ENCODE measurements at places on chromosomes 11 and 22.
A peak's percentile ranks its signal among the peaks of the same experiment; 100 is the strongest.

- DNase-seq: no peak
Measured at GRCh38 chr22:23875801-23876200, 18.1 kb downstream of the SLC2A11 start.

GRCh38 chr22:33737662-33738061 is 182.6 kb downstream of the LARGE1 start:
- DNase-seq: no peak

- no peak for DNase-seq
Measured at GRCh38 chr11:1397146-1397861, 7.6 kb downstream of the BRSK2 start.

DNA sequence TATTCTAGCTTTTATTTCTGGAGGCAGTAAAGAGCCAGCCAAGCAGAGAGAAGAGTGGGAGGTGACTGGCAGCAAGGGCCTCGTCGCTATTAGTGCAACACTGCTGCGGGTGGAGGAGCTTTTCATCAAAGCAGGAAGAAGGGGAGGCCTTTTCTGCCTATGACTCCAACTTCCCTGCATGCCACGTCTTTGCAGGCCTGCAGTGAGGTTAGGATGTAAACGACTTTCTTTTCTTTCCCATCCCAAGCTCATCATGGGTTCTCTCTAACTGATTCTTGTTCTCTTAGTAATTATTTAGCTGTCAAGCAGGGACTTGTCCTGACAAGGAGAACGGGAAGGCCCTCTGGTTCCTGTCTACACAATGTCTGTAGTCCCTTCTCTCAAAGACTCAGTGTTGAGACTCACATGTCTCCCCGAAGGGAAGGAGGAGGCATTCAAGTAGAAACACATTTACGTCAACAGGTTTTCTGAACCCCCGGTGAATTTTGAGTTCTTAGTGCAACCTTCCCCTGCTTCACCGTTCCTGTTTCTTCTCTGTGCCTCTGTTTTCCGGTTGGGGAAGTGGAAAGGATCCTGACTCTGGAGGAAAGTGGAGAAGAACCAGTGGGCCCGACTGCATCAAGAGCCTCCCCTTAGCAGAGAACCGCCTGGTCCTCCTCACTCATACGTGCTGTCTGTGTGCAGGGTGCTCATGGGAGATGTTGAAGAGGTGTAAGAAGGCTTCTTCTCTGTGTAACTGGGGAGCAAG is 56.9 kb downstream of the PACS1 start:
- peak; percentile 50 for DNase-seq

DNA sequence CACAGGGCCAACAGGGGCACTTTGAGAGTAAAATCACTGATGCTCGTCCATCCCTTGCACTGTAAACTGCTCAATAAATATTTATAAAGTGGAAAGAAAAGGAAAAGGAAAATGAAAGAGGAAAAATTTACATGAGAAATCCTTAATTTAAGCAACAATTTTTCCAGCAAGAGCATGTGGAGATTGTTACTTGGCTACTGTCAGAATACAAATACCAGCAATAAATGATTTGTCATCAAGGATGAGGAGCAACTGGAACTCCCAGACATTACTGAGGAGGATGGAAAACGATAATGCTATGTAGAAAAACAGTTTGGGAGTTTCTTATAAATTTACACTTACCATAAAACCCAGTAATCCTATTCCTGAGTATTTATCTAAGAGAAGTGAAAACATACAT is 123.0 kb downstream of the SGSM3 start:
- DNase-seq: no peak

- DNase-seq: no peak
Measured at GRCh38 chr11:63686926-63687325, 5.6 kb downstream of the RTN3 start.

GRCh38 chr22:29071261-29072045 is 1.4 kb upstream of the KREMEN1 start:
- DNase-seq: peak; percentile 72

DNA sequence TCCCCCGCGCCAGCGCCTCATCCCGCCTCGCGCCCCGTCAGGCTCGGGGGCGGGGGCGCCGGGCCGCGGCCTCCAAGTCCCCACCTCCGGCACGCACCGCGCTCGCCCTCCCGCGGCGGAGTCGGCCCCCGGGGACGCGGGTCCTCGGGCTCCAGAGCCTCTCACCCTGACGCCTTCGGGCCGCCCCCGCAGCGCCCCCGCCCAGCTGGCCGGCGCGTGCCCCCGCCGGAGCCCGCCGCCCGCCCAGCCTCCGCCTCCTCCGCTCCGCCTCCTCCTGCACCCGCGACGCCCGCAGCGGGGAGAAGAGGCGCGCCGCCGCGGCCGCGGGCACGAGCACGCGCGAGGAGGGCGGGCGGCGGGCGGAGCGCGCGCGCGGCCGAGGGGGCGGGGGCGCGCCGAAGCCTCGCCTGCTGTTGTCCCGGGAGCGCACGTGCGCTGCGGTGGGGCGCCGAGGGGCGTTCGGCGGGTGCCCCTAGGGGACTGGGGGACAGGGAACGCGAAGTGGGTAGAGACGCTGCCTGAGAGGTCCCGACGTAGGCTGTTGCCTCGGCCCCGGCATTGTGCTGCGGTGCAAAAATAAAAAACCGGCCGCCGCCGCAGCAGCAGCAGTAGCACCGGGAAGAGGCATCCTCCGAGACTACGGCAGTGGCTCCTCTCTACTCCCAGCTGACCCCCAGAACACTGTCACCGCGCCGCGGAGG is 87.4 kb upstream of the ARHGAP32 start:
- peak; percentile 86 for DNase-seq

GRCh38 chr22:41358927-41359326 is 22.8 kb upstream of the TEF start:
- no peak for DNase-seq

DNA sequence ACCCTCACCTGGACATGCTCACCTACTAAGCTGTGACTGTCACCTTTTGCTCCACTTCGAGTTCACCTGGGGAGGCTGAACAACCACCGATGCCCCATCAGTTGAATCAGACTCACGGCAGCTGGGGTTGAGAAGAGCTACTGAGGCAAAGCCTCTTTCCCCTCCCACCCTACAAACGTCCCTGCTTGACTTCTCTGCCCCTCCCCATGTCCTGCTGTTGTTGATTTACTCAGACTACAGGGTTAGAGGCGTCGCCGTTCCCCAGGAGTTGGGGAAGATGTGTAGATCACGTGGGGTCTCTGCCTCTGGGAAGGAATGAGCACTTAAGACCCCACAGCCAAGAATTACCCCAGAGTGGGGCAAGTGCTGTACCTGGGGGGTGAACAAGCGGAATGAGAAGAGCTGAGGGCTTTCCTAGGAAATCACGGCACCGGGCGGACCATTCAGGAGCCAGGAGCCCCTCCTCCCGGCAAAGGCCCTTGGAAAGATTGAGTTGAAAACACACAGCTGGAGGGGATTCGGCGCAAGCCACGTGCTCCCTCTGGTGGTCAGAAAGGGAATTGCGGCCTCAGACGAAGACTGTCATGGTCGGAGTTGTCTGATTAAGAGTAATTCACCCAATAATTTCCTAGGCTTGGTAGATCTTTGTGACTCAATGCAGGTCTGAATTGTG is 7.0 kb downstream of the FXYD2 start:
- DNase-seq: peak; percentile 83

DNA sequence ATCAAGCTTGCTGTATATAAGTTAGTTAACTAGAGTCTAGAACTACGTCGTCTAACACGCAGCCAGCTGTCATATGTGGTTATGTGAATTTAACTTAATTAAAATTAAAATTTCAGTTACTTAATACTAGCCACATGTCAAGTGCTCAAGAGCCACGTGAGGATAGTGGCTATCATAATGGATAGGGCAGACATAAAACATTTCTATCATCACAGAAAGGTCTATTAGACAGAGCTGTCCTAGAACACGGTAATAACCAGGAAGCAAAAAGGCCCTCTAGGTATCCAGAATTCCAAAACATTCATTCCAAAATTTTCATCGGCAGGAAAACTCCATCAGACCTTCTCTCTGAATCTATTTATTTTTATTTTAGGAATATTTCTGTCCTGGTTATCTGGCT is 123.9 kb downstream of the RBFOX2 start:
- no peak for DNase-seq

DNA sequence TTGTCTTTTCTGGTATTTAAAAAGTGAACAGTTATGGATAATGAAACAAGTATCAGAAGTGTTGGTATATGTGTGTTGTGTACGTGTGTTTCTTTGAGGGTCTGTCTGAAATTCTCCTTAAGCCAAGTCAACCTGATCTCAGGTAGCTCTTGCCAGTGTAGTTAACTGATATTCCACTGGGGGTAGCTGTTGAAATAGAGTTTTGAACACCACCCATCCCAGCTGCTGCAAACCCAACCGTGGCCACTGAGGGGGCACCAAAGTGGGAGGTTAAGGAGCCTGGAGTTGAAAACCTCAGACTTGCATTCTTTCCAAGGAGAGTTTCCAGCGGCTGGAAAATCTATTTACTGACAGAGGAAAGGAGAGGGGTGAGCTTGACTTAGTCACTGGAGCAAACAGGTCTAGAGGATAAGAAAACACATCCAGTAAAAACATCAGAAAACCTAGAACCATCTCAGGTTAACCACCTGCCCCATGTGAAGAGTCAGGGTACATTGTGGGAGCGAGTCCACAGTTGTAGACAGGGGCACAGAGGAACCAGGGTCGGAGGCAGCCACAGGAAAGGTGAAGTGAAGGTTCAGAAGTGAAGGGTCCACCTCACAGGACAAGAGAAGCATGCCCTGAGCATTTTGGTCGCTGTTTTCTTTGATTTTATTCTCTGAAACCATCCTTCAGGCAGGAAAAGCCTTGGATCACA is 8.8 kb upstream of the CUL5 start:
- DNase-seq: no peak

- DNase-seq: no peak
Measured at GRCh38 chr11:96264364-96264763, 78.6 kb downstream of the MAML2 start.

DNA sequence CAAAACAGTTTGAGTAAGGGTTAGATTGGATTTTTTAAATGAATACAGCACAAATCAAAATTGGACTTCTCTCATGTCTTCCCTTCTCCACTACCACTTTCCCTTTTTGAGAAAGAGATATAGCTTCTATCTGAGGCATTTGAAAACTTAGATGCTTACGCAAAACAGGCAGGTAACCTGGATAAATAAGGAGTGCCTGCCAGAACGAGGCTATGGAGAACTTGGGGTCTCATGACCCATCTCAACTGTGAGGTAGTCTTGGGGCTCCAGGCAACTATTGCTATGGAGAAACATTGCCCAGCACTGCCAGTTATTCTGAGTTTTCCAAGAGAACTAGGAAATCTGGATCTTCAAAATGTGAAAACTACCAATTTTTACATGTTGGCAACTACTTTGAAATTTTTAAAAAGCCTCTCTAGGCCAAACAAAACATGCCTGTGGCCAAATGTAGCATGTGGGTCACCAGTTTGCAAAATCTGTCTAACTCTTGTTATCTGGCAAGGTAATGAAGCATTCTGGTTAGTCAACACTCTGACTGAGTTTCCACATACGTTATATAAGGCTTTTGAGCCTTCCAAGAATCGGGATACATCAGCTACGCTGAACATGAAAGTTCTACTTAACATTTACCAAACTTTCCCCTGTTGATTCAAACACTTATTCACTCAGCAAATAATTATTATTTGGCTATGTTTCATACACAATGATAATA is 752.7 kb downstream of the KCNA4 start:
- DNase-seq: no peak

GRCh38 chr22:24117942-24118341 is 63.3 kb upstream of the SUSD2 start:
- DNase-seq: no peak

DNA sequence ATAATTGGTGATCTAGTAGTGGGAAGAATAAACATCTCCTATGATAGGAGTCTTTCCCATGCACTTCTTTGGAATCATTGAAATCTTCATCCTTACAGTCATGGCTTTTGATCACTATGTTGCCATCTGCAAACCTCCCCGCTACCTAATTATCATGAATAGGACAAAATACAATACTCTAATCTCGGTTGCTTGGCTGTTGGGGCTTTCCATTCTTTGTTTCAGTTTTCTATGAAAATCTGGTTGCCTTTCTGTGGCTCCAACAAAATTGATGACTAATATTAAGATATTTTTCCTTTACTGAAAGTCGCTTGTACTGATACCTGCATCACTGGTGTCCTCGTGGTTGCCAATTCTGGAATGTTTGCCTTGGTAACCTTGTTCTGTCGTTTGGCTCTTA is 11.9 kb downstream of the OR4C6 start:
- DNase-seq: no peak

DNA sequence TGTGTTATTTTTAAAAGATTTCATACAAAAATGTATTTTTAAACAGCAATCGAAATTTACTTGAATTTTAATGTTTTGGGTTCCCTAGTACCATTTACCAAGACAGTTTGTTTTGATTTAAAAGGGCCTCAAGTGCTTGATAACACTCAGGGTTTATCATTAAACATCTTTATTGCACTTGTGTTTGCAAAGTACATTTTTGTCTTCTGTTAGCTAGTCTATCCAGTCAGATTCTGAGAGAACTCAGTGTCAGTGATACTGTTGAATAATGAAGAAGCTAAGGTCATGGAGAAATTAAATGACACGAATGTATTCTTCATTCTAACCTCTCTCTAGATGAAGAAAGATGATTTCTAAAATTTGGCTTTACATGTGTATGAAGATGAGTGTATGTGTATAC is 12.7 kb upstream of the SESN3 start:
- DNase-seq: no peak

GRCh38 chr11:85787809-85788760 is 22.9 kb downstream of the SYTL2 start:
- DNase-seq: no peak

All from lower lobe of right lung (tissue), 2 donors.